A549 treated with DMSO at 1 μM for 4 hours (cell line): ENCODE measurements at places on chromosomes 5 and 9. TPM values are rescaled to one million over a fixed set of nuclear protein-coding genes. Genes with fewer than 3 reads are reported as not detected.

The ACSL6 gene
- total RNA-seq: 0.07 to 0.16 TPM (median 0.10 TPM) in 4 of 5 replicates, not detected in the other

The DRD1 gene
- total RNA-seq: 0.77 to 1.3 TPM (median 0.95 TPM) in 5 replicates

The ACTBL2 gene
- total RNA-seq: 0.02 to 0.09 TPM (median 0.06 TPM) in 5 replicates

The DEPDC1B gene
- total RNA-seq: 15.8 to 19.5 TPM (median 19.2 TPM) in 5 replicates

The TRIM36 gene
- total RNA-seq: 1.5 to 2.4 TPM (median 2.0 TPM) in 5 replicates

The SLC46A2 gene
- total RNA-seq: not detected in 5 replicates

The FOXD4L6 gene
- total RNA-seq: 0.15 TPM in 1 of 5 replicates, not detected in the others

The SLC6A19 gene
- total RNA-seq: not detected in 5 replicates

The NMUR2 gene
- total RNA-seq: 0.05 to 0.10 TPM (median 0.06 TPM) in 5 replicates

The SPATA31A1 gene
- not detected in 5 replicates for total RNA-seq

The KIF20A gene
- total RNA-seq: 43.0 to 53.6 TPM (median 47.9 TPM) in 5 replicates

The PCDHGA2 gene
- 0.66 to 0.87 TPM (median 0.76 TPM) in 5 replicates for total RNA-seq

The C1QTNF2 gene
- total RNA-seq: 0.07 to 0.19 TPM (median 0.11 TPM) in 3 of 5 replicates, not detected in the others
